ENCODE measurements at places on chromosomes 13 and 19.

GRCh38 chr13:51827254-51827653 is 17.7 kb downstream of the TMEM272 start:
- no peak for DNase-seq

- DNase-seq = no peak
These were observed 30.1 kb upstream of the PEPD start for GRCh38 chr19:33551676-33552075.

GRCh38 chr13:94936633-94937032 is 224.3 kb upstream of the SOX21 start:
- no peak for DNase-seq

- no peak for DNase-seq
These were observed 2.0 kb upstream of the A1BG start for GRCh38 chr19:58355215-58355796.

DNA sequence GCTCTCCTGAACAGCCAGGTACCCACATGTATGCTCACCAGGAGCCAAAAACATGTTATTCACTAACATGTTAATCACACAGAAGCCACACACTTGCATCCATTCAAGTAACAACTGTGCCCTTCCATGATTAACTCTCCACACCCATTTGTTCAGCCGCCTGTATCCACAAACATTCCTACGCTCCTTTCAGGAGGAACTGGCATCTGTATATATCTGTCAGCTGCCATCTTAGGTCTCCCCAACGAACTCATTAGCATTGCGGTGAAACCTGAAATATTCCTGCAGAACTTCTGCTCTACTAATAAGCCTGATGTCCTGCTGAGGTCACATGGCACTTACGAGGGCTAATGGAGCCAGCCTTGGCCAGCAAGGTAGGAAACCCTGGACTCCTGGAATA is 33.0 kb downstream of the OLFM2 start:
- DNase-seq = no peak

DNA sequence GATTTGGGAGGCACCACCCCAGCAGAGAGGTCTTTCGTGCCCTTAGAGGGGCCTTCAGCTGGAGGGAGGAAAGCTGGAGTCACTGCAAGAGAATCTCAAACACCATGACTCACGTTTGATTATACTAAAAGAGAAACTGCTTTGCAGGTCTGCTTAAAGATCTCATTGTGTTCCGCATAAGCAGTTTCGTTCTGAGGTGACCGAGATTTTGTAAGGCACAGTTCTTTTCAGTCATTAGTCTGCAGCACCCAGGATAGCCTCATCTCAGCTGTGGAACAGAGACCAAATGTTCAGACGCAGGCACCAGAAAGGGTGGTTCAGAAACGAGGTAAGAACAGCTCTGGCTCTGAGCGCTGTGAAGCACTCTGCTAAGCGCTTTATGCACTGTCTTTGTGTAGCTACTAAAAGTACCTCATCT is 71.2 kb upstream of the GTF3A start:
- DNase-seq = no peak

- DNase-seq = no peak
These were observed 240.5 kb downstream of the ENOX1 start for GRCh38 chr13:43546251-43546650.

DNA sequence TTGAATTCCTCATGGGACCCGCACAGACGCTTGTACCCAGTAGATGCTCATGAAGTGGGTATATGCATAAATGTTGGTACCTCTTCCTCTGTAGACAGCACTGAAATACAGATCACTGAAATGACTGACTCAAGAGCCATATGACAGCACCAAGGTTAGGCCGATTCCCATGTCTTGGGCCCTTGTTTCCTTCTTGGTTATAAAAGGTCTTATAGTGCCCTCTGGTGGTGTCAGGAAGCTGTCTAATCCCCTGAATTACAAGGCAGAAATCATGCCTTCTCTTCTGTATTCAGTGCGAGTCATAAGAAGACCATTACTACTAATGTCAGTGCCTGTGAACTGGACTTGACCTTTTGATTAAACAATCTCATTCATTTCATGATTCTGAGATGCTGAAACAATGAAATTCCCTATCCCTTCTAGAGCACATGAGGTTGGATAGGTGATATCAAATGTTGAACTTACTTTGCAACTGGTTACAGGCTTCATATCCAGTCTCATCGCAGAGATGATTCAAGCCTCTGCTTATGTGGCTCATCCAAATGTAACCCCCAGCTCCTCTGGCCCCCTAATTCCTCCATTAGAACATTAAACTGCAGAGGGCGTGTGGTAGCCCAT is 59.7 kb downstream of the SPATA13 start:
- peak; percentile 68 for DNase-seq

- DNase-seq = no peak
These were observed 402.6 kb downstream of the SUCLA2 start for GRCh38 chr13:47598340-47598911.

DNA sequence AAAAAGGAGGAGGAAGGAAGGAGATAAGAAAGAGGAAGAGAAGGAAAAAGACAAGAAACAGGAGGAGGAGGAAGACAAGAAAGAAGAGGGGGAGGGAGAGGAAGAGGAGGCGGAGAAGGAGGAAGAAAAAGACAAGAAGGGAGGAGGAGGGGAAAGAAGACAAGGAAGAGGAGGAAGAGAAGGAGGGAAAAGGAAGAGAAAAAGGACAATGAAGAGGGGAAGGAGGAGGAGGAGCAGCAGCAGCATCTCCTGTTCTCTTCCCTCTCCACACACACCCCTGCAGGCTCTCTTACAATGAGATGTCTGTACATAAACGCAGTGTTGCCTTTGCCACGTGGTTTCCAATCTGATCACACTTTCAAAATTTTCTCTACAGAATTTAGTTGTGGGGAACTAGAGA is 66.6 kb downstream of the RUBCNL start:
- no peak for DNase-seq

- no peak for DNase-seq
These were observed 23.9 kb downstream of the CCDC70 start for GRCh38 chr13:51885651-51886050.

GRCh38 chr19:38173291-38174041 is 50.6 kb downstream of the DPF1 start:
- DNase-seq = peak; percentile 18

- no peak for DNase-seq
These were observed 87.0 kb upstream of the SOX21 start for GRCh38 chr13:94799299-94799698.

GRCh38 chr13:99425485-99426341 is 75.6 kb upstream of the TM9SF2 start:
- DNase-seq = no peak

Measured in GM04504 (cell line).